Activated T-helper 9 cell treated with anti-CD3 and anti-CD28 coated beads, Interleukin-2, amount 50 U/mL, for 16 hours (primary cell): ENCODE measurements at places on chromosomes 13 and 19.

DNA sequence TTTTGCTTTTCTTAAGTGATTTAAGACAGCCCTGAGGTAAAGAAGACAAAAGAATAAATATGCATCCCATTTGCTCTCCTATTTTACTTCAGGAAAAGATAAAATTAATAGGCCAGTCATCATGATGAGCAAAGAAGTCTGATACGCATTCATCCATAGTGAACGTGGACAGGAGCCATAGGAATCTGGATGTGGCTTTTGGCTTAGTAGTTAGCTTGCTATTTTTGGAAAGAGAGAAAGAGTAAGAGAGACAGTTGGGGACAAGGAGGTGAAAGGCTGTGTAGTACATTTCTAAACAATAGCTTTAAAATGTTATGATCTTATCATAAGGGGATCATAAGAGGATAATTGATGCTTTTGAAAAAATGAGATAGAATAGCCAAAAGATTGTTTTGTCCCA is 545.2 kb downstream of the IRS2 start:
- DNase-seq = no peak

GRCh38 chr19:56123266-56123891 is 2.3 kb upstream of the ZNF787 start:
- DNase-seq = no peak

GRCh38 chr13:33870046-33870668 is 52.2 kb downstream of the RFC3 start:
- no peak for DNase-seq

GRCh38 chr13:27643334-27644132 is 21.8 kb downstream of the POLR1D start:
- no peak for DNase-seq

GRCh38 chr19:17379221-17379631 is 2.1 kb upstream of the PLVAP start:
- no peak for DNase-seq

- no peak for DNase-seq
Observed at GRCh38 chr19:48680436-48681126, 7.8 kb upstream of the NTN5 start.

DNA sequence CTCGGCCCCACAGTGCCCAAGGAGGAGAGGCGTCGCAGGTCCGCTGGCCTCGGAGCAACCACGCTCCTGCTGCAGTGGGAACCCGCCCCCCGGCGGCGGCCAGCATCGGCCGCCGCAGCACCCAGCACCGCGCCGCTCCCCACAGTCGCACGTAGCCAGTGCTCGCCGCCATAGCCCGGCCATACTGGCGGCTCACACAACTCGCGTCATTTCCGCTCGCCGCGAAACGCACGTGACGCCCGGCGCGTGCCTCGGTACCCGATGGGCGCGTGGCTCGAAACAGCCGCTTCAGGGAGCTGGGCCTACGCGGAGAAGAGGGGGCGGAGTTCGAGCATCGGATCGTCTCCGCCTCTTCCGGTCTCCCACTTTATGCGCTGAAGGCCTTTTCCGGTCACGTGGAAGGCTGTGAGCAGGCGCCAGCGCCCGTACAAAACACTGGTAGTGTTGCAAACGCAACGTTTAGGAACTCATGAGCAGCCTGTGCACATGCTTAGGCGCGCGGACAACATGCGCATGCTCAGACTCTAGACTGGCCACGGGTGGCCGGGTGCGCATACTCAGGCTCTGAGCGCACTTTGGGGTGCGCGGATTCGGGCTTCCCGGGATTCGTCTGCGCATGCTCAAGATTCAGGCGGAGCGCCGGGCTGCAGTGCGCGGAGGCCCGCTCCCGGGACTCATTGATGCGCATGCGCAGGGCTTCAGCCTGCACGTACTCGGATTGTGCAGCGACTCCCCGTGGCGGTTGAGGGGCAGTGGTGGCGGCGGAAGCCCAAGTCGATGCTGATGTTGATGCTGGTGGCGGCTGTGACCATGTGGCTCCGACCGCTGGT is at the start of the genes CATSPERD and LONP1:
TSS of gene CATSPERD (plus strand) at position 677 of the 830 bp plus-strand sequence. CDS start at position 778, 101 bp downstream.
TSS of gene LONP1 (minus strand) at position 186 of the 830 bp plus-strand sequence. CDS start at position 172, 14 bp downstream.
- peak; percentile 98 for DNase-seq

- DNase-seq = no peak
Observed at GRCh38 chr13:98524793-98525192, 52.1 kb downstream of the STK24 start.

DNA sequence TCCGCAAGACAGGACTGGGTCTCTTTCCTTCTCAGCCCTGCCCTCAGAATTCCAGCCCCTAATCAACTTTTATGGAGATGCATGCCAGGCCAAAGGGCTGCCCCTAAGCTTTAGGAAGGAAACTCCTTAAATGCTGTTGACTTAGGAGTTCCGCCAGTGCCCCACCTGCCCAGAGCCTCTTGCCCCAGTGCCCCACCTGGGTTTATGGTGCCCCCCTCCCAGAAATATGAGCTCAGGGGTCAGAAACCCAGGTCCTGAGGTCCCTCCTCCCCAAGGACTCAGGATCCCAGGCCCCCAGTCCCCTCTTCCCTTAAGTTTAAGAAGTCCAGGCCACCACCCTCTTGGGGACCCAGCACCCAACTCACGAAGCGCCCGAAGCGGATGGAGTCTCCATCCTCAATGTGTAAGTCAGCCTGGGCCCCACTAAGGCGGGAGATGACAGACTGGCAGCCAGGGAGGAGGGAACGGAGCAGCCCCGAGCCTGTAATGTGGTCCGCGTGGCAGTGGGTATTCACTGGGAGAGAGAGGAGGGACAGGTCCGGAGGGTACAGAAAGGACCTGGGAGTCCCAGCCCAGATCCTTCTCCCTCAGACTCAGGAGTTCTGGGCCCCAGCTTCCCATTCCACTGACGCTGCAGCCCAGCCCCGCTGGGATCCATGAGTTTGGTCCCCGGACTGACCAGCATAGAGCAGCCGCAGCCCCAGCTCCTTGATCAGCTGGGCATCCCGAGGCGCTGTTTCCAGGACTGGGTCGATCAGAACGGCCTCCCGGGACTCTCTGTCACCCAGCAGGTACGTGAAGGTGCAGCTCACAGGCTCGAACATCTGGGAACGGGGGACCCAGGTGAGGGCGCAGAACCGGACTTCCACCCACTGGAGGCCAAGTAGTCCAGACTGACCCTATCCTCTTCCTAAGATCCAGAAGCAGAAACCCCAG is 897 bp downstream of the ETHE1 start:
- DNase-seq = no peak

DNA sequence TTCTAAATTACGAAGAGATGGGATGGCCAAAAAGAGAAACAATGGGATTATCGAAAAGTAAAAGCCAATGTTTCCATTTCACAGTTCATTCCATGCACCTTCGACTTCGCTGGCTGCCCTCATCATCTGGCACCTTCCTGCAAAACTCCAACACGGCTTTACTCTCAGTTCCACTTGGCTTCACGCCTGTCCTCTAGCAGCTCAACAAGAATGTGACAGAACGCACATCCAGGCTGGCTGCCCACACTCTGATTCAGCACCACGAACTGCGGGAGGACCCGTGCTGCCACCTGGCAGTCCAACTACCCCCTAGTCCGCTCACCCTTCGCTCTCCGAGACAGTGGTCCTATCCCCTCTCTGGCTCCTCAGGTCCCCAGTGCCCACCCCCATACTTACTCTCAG is 11.7 kb downstream of the ATP7B start:
- no peak for DNase-seq

GRCh38 chr13:90156390-90156789 is 1191.1 kb upstream of the MIR17HG start:
- DNase-seq = no peak

GRCh38 chr13:40145139-40145538 is 489.7 kb downstream of the COG6 start:
- DNase-seq = peak; percentile 34

DNA sequence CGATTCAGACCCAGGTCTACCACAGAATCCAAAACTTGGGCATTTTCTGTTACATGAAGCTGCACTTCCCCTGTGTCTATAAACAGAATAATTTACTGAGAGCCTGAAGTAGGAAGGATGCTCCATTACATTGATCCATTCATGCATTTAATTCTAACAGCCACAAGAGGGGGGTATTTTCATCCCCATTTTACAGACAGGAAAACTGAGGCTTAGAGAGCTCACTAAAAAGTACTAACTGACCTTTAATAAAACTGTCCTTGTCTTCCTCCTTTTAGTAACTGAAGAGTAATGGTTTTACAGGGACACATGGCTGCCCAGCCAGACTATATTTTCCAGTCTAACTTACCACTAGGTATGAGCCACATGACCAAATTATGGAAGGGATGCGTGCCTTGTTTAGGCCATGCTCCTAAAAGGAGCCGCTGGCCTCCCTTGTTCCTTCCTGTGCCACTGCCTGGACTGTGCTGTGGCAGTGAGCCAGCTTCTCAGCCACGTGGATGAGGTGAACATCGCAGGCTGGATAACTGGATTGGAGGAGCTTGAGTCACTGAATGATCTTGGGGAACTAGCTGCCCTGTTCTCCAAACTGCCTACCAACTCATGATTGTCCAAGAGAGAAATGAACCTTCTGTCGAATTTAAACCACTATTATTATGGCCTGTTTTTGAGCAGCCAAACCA is 108.3 kb downstream of the DOCK9 start:
- DNase-seq = no peak

- no peak for DNase-seq
Observed at GRCh38 chr19:45305421-45305820, 17.3 kb downstream of the CKM start.

DNA sequence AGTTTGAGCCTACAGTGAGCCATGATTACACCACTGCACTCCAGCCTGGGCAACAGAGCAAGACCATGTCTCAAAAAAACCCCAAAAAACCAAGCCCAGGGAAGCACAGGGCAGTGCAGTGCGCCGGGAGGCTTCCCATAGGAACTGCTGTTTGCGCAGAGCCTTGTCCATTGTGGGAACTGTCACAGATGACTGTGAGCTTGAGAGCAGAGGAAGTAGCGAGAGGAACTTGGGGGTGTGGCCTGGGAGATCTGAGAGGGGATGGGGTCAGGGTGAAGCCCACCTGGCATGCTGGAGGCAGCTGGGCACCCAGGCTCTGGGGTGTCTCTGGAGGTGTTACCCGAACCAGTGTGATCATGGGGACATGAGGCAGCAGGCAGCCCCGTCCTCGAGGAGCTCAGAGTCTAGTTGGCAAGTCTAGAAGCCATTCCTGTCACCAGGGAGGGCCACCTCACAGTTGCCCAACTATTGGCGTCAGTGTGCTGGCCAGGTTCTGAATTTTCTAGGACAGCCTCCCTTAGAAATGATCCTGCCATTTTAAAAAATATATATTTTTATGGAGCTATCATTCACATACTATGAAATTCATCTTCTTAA is 10.4 kb downstream of the KDM4B start:
- DNase-seq = no peak

DNA sequence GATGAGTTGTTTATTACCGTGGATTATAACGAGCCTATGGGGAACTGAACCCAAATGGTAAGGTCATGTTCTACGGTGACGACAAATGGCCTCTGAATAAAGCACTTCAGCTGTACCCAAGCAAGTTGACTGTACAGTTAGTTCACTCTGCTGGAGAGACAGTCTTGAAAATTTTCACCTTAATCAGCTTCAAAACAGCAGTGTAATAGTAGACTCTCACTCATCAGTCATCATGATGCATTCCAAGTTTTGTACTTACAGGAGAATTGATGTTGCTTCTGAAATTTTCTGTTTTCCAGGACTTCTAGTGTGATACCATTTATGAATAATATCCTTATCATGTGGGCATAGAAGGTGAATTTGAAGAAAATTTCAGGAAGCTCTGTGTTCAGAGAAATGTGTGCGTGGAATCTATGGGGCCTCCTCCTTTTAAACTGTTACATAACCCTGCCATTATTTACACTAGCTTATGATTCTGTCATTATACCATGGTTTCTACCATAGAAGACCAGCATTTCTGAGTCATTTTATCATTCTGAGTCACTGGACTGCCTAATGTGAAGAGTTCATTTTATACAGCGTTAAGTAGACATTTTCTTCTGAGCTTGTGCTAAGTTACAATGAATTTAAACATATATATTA is 96.9 kb downstream of the WDFY2 start:
- no peak for DNase-seq

DNA sequence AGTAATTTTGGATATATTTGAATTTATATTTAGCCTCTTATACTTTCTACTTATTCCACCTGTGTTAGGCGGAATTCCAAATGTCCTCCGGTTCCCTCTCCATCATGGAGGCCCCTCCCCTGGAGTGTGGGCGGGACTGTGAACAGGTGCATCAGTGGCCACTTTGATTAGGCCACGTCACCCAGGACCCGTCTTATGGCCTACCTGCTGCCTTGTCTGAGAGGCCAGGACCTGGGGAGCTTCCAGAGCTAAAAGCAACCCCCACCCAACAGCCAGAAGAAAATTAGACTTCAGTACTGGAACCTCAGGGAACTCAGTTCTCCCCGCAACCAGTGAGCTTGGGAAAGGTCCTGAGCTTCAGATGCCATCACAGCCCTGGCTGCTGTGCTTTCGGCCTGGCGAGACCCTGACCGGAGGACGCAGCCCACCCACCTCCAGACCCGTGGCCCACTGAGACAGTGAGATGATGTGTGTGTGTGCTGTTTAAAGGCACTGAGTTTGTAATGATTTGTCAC is 200.2 kb upstream of the SOX1 start:
- no peak for DNase-seq

- no peak for DNase-seq
Observed at GRCh38 chr19:10538204-10538983, 5.3 kb upstream of the ATG4D start.

- peak; percentile 59 for DNase-seq
Observed at GRCh38 chr19:14517840-14518505, at the start of gene DNAJB1. TSS of gene DNAJB1 (minus strand) at chr19:14518397. CDS start at chr19:14518349, 48 bp downstream.

DNA sequence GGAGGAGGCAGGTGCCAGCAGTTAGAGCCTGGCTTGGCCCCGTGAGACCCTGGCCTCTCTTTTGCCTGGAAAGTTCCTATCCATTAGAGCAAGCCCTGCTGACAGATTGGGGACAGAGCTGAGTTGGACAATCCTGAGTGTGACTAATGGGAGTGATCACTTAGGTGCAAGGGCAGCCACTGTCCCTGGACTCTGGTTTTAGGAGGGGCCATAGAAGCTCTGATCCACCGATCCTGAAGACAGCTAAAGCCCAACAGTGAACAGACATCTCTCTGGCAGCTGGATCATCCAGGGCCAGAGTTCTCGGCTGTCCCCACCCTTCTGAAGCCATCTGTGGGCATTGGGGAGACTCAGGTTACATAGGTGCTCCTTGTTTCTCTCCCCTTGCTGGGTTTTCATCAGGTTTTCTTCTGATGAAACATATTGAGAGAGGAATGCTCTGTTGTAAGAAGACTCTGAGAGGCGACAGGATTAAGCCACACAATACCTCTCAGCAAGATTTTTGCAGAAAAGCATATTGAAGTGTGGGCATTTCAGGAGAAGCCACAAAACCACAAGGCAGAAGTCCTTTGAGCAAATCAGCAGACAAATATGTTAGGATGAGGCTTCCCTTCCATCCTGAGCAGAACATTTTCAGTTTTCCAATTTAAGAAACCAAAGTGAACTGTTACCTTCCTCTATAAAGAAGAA is 288.0 kb upstream of the MAB21L1 start:
- DNase-seq = no peak
